ENCODE measurements at places on chromosomes 3 and 15.

- DNase-seq: no peak
Observed at GRCh38 chr3:159884661-159885402, 103.8 kb upstream of the IL12A start.

DNA sequence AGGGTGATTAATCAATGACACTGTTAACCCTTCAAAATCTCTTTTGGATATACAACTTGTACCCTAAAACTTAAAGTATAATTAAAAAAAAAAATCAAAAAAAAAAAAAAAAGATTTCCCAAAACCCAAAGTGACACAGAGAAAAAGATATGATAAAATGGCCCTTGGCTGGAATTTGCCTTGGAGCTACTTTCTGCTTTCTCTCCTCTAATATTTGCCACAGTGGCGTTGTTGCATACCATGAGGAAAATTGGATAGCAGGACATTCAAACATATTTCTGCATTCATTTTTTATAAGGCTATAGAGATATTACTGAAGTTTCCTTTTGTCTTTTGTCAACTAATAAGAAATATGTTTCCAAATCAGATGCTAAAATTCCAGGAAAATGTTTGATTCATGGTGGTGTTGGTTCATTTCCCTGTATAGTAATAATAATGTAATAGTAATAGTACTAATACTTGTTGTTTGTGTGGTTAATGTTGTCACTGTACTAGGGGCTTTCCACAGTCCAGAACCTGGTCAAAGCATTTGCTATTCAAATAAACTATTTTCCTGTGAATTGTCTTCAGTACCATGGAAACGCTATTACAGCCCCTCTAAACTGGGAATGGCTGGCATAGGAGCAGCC lies 441.3 kb upstream of the THBS1 start:
- no peak for DNase-seq

DNA sequence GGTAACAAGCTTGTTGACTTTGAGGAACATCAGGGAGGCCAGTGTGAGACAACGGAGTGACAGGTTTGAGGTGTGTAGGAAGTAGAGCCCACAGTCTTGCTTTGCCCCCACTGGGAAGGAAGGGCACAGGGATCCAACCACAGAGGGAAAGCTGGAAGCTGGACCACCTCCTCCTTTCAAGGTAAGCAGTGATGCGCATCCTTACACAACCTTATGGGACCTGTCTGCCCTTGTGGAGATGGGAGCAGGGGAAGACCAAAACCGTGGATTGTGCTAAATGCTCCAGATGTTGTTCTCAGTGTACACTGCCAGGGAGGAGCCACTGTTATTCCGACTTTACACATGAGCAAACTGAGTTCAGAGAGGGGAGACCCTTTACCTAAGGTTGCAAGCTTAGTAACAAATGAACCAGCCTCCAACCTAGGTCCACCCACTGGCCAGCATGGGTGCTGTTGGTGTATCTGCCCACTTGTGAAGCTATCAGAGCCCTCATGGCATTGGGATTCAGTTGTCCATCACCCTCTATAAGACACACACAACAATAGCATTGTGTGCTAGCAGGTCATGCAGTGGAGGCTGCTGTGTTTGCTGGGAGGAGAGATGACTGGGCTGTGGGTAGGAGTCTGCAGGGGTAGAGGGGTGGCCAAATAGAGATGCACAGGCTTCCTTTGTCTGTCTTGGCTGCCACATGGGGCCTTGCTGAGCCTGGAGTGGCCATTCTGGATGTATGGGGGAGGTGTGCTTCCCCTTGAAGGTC lies 586 bp upstream of the LSMEM2 start:
- DNase-seq: no peak

DNA sequence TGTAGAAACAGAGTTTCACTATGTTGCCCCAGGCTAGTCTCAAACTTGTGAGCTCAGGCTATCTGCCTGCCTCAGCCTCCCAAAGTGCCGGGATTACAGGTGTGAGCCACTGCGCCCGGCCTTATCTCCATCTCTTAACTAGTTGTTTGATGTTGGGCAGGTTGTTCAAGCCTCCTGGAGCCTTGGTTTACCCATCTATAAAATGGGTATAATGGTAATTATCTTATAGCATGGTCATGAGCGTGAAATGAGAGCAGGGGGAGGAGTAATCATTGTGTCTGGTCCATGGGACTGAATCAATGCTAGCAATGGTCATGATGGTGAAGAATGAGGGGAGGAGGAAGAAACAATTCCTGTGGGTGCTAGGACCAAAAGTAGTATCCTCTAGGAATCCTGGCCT lies 32.0 kb downstream of the SMAD3 start:
- no peak for DNase-seq

GRCh38 chr3:110647586-110647985 lies 424.0 kb upstream of the NECTIN3 start:
- DNase-seq: no peak

DNA sequence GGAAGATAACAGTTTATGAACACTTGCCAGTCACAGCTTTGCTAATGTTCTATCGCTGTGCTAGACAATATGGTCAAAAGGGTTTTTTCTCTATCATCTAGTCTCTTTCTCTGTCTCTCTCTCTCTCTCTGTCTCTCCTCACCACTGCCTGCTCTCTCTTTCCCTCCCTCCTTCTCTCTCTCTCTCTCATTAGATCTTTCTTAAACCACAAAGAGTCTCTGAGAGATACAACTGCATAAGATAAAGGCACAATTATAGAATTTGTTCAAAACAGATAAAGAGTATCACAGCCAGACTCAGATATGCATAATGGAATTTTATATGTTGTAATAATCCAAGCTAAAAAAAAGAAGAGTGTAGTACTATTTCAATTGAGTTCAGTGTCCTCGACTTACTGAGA lies 258.4 kb downstream of the MECOM start:
- DNase-seq: no peak

DNA sequence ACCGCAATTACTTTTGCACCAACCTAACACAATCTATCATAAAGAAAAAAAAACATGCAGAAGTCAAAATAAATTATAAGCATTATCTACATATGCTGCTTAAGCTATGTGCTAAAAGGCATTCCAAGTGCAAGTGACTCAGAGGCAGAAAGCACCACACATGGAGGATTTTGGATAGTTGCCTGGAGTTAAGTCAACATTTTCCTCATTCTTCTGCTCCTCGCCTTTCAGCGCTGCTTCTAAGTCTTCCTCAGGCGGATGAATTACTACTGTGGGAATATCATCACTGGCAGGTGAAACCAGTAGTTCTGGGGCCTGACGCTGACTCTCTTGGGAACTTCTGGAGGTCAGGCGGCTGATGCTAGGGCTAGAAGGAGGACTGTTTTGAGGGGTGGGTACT lies 53.1 kb downstream of the SLC4A7 start:
- no peak for DNase-seq

DNA sequence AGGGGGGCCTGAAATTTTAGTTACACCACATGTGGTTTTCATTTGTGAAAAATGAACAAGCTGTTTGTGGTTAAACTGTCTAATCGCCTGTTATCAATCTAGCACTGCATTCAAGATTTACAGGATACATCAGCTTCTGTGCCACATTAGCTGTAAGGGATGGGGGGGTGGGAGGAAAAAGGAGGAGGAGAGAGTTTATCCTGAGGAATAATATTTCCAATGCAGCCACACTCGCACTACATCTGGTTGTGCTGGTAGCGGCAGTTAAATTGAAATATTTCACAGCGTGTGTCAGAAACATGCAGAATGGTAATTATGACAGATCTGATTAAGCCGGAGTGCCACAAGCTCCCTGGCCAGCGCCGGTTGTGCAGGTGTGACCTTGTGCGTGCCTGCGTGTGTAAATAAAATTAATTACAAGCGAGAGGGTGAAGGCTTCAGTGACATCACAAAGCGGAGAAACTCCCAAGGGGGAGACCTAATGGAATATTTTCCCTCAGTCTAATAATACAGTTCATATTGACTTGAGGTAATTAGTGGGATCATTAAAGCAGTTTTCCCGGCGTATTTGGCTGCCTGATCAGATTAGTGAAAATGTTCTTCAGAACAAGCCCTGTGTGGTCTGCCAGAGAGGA lies 55.5 kb downstream of the SATB1 start:
- DNase-seq: no peak

- no peak for DNase-seq
Observed at GRCh38 chr3:5456199-5456598, 268.7 kb downstream of the EDEM1 start.
